ENCODE measurements at places on chromosomes 16 and 17. TPM values are rescaled to one million over a fixed set of nuclear protein-coding genes. Genes with fewer than 3 reads are reported as not detected.

- peaks cover 15% of the 10 kb centered on the region for H3K4me1 ChIP-seq
- no peaks in the 10 kb centered on the region for H3K27me3 ChIP-seq
- no peaks in the 10 kb centered on the region for H3K36me3 ChIP-seq
- DNase-seq, result no peak
Measured at GRCh38 chr17:82330322-82331239, 3.0 kb downstream of the SECTM1 start.

DNA sequence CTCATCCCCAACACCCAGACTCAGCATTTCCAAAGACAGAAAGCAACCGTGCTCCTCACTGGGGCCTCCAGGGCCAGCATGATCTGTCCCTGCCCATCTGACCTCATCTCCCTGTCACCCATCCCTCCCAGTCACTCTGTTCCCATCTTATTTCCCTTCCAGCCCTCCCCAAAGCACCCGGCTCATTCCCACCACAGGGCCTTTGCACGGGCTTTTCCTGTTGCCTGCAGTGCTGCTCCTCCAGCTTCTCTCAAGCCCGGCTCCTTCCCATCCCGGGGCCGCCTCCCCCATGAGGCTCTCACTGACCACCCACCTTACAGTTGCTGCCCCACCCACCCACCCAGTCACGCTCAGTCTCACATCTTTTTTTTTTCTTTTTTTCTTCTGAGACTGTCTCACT is 54.8 kb downstream of the RMI2 start:
- no peaks in the 10 kb centered on the region for H3K36me3 ChIP-seq
- no peak overlapping the region for H3K27ac ChIP-seq
- no peak overlapping the region for H3K4me3 ChIP-seq
- no peaks in the 10 kb centered on the region for H3K27me3 ChIP-seq
- no peak for DNase-seq

Gene IL21R
- 0.33 TPM for total RNA-seq

DNA sequence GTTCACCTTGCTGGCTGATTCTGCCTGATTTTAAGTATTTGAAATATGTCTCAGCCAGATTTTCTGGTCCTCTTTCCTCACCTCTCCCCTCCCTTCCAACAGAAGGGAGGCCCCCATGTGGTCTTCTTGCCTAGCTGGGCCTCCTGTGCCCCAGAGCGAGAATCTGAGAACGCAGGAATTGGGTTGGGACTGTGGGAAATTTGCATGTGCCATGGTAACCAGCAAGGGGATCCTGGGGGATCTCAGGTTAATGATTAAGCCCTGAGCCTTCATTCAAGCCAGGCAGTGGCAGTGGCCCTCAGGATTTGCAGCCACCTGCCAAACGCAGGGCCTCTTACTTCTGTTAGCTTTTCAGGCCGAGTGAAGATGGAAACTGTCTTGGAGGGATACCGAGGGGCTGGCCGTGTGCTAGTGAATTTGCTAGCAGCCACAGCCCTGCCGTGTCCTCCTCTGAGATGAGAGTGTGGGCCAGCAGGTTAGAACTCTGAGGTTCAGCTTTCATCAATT is 40.2 kb downstream of the KSR1 start:
- H3K36me3 ChIP-seq, result no peaks in the 10 kb centered on the region
- H3K27me3 ChIP-seq, result no peaks in the 10 kb centered on the region
- no peak overlapping the region for H3K27ac ChIP-seq
- H3K4me3 ChIP-seq, result no peak overlapping the region
- H3K4me1 ChIP-seq, result no peaks in the 10 kb centered on the region
- DNase-seq, result no peak

DNA sequence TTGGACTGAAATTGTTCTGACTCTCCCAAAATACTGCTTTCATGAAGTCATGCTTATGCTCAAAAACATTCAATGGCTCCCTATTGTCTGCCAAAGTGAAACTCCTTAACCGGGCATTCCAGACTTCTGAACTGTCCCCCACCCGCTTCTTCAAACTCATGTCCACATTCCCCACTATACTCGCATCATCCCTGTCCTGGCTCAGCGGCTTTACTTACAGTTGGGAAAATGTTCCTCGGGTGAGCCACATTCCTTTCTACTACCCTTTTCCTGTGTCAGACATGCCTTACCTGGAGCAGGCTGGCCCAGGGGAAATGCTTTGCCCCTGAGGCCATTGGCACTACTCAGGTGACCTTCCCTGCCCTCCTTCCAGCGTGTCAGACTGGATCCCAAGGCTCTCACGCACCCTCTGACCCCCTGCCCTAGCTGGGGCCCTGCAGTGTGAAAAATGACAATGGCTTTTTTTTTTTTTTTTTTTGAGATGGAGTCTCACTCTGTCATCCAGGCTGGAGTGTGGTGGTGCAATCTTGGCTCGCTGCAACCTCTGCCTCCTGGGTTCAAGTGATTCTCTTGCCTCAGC is 5.3 kb downstream of the CYGB start:
- H3K27ac ChIP-seq, result peak overlapping the region; percentile 94
- H3K4me3 ChIP-seq, result no peak overlapping the region
- no peak for DNase-seq
- no peaks in the 10 kb centered on the region for H3K36me3 ChIP-seq
- peaks cover 25% of the 10 kb centered on the region for H3K4me1 ChIP-seq
- no peaks in the 10 kb centered on the region for H3K27me3 ChIP-seq

Gene KRT32
- 0.73 TPM for total RNA-seq

Gene TLCD2
- 6.9 TPM for total RNA-seq
